ENCODE measurements at places on chromosomes 2 and 18. TPM values are rescaled to one million over a fixed set of nuclear protein-coding genes. Genes with fewer than 3 reads are reported as not detected.

- DNase-seq: no peak
Measured at GRCh38 chr2:177537636-177538035, 145.1 kb downstream of the AGPS start.

DNA sequence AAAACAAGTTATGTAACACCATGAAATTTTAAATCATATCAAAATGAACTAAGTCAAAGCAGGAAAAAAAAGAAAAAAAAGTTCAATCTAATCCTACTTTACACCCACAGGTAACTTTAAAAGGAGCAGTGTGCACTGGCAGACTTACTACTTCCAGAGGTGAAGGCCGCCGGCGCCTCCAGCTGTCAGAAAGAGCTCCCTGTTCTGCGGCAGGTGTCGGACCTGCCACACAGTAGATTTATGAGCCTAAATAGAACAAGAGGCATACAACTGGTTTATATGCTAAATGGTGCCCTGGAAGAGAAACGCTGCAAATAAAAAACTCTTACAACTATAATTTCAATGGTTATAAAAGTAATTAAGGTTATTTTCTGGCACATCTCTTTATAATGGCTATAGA lies 23.1 kb upstream of the PNO1 start:
- no peak for DNase-seq

- DNase-seq: peak; percentile 57
Measured at GRCh38 chr2:42089340-42089925, 41.6 kb downstream of the PKDCC start.

The TFCP2L1 gene
- total RNA-seq: not detected

DNA sequence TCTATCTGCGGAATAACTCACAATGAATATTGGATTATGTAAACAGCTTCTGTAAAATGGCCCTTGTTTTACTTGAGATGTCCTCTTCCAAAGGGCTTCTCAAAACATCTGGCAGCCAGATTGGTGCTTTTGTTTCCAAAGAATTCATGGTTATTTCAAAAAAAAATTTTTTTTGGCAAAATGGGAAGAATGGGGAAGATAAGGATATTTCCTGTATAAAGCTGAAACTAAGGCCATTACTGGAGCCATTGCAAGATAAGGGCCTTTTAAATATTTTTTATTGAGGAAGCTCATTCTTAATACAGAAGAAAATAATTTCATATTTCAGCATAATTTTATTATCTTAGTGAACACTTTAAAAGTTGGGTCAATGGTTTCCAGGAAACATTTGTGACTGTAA lies 259.1 kb downstream of the GALNT13 start:
- DNase-seq: no peak

DNA sequence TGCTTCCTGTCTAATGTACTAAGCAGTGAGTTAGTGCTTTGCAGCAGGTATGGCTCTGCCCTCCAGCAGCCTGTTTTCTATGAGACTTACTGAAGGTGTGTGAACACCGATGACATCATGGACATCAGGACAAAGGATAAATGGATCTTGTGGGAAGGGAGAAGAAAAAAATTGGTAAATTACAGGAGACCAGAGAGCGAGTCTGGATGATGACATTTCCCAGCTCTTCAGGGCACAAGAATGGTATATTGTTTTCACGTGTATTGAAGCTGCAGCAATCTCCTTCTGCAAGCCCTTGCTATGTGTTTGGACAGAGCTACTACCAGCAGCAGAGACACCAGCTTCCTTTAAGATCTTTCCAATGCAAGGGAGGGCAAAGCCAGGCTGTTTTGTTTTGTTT lies 47.2 kb downstream of the DCC start:
- DNase-seq: no peak

DNA sequence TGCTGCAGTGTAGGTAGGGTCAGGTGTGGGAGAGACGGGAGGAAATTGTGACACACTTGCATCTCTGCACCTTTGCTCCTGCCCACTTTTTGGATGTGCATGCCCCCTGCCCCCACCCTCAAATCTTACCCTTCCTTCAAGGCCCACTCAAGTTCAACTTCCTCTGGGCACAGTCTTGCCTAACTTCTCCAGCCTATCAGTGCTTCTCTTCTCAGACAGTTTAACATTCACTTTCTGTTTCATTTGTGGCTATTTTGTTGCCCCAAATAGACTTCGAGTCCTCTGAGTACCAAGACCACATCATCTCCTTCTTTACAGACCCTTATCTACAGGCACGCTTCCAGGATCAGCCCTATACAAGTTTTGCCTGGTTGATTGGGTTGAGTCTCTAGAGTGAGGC lies 2.7 kb downstream of the ST8SIA5 start:
- no peak for DNase-seq

DNA sequence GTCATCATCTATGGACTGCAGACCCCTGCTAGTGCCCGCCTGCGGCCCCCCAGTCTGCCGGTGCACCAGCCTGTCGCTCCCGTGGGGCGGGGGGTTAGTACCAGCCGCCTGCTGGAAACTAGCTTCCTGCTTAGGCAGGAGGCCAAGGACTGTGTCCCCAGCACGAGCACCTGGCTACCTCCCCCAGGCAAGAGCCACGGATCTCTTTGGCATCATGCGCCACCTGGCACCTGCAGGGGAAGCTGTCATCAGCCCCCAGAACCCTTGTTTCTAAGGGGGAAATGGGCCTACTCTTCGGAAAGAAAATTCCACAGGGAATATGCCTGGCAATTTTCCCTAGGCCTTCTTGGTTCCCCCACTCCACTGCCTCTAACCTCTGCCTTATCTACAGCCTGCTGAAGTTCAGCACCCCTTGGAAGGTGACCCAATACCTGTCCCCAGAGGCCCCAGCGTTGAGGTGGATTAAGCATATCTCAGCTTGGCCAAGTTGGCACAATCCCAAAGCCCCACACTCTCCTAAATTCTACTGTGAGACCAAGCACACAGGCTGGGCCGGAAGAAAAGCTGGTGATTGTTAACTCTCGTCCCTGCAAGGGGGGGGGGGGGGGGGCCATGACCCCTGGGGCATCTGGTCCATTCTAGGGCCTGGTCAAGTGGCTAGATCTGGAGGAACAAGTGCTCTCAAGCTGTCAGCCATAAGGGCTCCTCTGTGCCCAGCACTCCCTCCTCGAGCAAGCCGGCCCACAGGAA lies 62.0 kb upstream of the POMC start:
- DNase-seq: no peak

Data from neural crest cell (in vitro differentiated cells).